ENCODE measurements at places on chromosomes 3 and 15.

GRCh38 chr15:99732751-99733267 is 428 bp downstream of the LYSMD4 start:
- peak overlapping the region; percentile 87 for H3K4me3 ChIP-seq
- peaks cover 13% of the 10 kb centered on the region for H3K4me1 ChIP-seq
- DNase-seq = no peak
- no peaks in the 10 kb centered on the region for H3K27me3 ChIP-seq
- peak overlapping the region; percentile 38 for H3K27ac ChIP-seq
- H3K36me3 ChIP-seq = peaks cover 2% of the 10 kb centered on the region

DNA sequence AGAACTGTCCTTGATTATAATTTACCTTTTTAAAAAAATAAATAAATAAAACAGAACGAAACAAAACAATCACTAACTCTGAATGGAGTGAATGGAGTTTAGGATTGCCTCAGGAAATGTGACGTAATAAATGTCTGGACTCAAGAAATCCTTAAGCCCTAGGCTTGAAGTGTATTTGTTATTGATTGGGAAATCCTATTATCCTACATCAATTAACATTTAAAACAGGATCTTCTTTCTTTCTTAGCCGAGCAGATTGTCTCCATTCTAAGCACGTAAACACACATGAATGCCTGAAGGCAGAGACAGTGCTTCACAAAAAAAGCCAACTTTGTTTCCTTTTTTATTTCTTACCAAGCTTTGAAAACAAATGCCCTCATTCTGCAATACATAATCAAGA is 33.4 kb downstream of the KAT2B start:
- no peaks in the 10 kb centered on the region for H3K27me3 ChIP-seq
- H3K4me1 ChIP-seq = peaks cover 10% of the 10 kb centered on the region
- H3K27ac ChIP-seq = no peak overlapping the region

DNA sequence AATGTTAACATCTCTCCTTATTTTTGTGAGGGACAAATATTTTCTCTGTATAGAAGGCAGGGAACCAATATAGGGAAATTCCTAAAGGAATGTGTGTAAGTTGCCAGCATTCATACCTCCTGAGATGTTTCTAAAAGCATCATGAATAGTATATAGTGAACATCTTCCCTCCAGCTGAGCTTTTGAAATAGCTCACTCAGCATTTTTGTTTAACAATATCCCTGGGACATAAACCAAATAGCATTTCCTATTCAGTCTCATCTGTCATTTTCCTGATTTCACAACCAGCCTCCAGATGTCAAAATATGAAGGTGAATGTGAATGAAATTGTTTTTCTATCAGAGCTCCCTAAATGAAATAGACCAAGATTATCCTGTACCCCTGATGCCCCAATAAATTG is 137.2 kb downstream of the PPM1L start:
- H3K27ac ChIP-seq = no peak overlapping the region
- no peak for DNase-seq
- H3K4me3 ChIP-seq = no peak overlapping the region
- no peaks in the 10 kb centered on the region for H3K36me3 ChIP-seq
- H3K4me1 ChIP-seq = no peaks in the 10 kb centered on the region

DNA sequence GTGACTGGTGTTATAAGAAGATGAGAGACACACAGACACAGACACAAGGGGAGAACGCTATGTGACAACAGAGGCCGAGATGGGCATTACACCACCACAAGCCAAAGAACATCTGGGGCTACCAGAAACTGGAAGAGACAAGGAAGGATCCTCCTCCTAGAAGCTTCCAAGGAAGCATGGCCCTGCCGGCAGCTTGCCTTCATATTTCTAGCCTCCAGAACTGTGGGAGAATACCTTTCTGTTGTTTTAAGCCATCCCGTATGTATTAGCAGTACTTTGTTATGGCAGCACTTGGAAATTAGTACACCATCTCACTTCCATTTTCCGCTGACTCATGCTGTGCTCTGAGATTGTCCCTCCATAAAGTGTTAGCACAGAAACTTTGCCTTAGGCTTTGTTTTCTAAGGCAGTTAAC is 38.7 kb upstream of the CA12 start:
- H3K4me1 ChIP-seq = no peaks in the 10 kb centered on the region
- no peak overlapping the region for H3K4me3 ChIP-seq
- no peaks in the 10 kb centered on the region for H3K36me3 ChIP-seq
- H3K27me3 ChIP-seq = no peaks in the 10 kb centered on the region
- H3K27ac ChIP-seq = no peak overlapping the region

DNA sequence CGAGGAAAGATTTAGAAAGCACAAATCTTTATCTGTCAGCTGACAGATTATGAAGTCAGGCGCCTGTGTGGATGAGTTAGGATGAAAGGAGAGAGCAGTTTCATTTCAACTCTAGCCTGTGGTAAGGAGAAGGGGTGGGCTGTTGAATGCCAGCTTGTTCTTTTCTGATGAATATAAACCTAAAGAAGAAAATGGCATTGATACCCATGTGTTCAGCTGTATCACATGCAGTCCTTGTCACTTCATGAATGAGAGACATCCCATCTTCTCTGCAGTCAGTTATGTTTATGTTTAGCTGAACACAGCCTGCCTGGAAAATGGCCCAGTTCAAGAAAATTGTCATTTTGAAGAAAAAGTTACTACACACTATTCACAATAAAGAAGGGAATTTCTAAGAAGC is 345.7 kb upstream of the RBMS3 start:
- no peak overlapping the region for H3K27ac ChIP-seq
- no peak overlapping the region for H3K4me3 ChIP-seq
- no peaks in the 10 kb centered on the region for H3K27me3 ChIP-seq
- no peaks in the 10 kb centered on the region for H3K36me3 ChIP-seq
- no peak for DNase-seq
- no peaks in the 10 kb centered on the region for H3K4me1 ChIP-seq

DNA sequence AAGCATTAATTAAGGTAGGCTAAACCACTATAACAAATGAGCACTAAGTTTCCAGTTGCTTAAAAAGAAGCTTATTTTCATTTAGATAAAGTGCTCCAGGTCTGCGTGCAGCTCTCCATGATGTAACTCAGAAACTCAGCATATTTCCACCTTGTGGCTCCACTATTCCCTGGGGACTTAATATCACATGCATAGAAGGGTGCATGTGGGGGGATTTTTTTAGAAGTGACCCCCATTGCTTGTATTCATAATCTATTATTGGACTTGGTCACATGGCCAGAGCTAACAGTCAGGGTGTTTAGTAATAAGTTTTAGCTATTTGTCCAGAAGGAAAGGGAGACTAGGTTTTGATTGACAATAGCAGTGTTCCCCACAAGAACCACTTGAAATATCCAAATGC is 86.8 kb downstream of the TMCO5A start:
- no peaks in the 10 kb centered on the region for H3K27me3 ChIP-seq
- no peak overlapping the region for H3K4me3 ChIP-seq
- H3K4me1 ChIP-seq = no peaks in the 10 kb centered on the region

DNA sequence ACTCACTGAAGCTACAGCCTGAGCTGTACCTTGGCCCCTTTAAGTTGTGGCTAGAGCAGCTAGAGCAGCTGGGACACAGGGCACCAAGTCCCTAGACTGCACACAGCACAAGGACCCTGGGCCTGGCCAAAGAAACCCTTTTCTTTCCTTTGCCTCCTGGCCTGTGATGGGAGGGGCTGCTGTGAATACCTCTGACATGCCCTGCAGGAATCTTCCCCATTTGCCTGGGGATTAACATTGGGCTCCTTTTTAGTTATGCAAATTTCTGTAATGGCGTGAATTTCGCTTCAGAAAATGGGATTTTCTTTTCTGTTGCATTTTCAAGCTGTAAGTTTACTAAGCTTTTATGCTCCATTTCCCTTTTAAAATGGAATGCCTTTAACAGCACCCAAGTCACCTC is 611.2 kb upstream of the ARPP21 start:
- no peak overlapping the region for H3K27ac ChIP-seq
- no peaks in the 10 kb centered on the region for H3K27me3 ChIP-seq
- no peak for DNase-seq
- H3K36me3 ChIP-seq = no peaks in the 10 kb centered on the region
- H3K4me3 ChIP-seq = no peak overlapping the region
- no peaks in the 10 kb centered on the region for H3K4me1 ChIP-seq

DNA sequence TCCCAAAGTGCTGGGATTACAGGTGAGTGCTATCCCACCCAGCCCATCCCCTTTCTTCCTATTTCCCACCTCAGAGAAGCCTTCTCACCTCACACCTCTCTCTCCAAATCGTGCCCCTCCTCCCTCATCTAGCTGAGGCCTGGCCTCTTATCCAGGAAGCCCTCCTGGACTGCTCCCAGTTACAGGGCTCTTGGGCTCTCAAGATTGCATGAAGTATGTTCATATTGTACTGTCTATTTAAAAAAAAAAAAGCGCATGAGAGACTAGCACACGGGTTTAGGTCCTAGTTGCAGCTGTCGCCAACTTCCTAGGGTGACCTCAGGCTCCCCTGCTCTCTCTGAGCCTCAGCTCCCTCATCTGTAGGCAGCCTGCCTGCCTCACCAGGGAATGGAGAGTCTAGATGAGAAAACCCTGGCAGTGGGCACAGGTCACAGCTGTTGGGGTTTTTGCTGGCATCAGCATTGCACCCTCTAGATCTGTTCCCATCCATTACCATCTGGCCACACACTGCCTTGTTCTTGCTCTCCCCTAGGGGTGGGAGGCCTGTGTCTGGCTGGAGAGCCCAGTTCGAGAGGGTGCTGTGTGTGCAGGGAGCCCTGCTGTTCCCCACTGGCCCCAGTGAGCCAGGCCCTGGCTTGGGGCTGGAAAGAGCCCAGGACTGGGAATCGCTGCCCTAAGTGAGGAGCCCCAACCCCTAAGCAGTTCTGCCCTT is 24.2 kb upstream of the C15orf39 start:
- H3K27ac ChIP-seq = no peak overlapping the region
- peaks cover 27% of the 10 kb centered on the region for H3K4me1 ChIP-seq
- H3K36me3 ChIP-seq = no peaks in the 10 kb centered on the region
- no peak for DNase-seq
- no peaks in the 10 kb centered on the region for H3K27me3 ChIP-seq

DNA sequence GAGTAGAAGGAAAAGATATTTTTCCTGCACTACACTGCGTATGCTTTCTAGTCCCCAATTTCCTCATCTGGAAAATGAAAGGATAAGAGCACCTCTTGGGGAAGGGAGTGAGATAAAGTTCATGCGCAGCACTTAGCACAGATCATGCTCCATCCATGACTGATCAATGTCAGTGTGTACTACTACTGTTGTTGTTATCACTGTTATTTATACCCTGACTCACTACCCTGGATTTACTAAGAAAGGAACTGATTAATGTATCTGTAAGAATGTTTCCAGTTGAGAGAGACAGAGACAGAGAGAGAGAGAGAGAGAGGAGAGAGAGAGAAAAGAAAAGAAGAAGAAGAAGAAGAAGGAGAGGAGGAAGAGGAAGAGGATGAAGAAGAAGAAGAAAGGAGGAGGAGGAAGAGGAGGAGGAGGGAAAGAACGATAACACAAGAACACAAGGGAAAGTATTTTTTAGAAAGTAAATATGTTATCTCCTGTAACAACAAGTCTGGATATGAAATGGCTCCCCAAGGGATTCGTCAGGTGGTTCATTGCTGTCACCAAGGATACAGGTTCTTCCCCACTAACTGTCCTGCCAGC is 212.2 kb upstream of the PROK2 start:
- no peaks in the 10 kb centered on the region for H3K36me3 ChIP-seq
- no peaks in the 10 kb centered on the region for H3K4me1 ChIP-seq
- no peaks in the 10 kb centered on the region for H3K27me3 ChIP-seq
- no peak overlapping the region for H3K4me3 ChIP-seq

DNA sequence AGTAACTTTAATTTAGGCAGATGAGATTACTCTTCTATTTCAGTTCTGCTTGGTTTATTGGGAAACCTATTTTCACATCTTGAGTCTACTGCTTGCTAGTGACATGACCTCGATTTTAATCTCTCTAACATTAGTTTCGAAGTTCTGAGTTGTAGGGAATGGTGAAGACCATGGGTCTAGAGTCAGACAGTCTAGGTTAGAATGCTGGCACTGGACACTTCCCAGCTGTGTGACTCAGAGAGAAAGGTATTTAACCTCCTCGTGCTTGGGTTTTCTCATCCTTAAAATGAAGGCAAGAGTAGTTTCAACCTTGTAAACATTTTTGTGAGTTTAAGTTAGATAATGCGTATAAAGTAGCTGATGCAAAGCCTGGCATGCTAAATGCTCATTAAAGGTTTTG is 422.1 kb downstream of the GRM7 start:
- H3K36me3 ChIP-seq = no peaks in the 10 kb centered on the region
- H3K4me1 ChIP-seq = no peaks in the 10 kb centered on the region
- DNase-seq = no peak
- no peaks in the 10 kb centered on the region for H3K27me3 ChIP-seq

DNA sequence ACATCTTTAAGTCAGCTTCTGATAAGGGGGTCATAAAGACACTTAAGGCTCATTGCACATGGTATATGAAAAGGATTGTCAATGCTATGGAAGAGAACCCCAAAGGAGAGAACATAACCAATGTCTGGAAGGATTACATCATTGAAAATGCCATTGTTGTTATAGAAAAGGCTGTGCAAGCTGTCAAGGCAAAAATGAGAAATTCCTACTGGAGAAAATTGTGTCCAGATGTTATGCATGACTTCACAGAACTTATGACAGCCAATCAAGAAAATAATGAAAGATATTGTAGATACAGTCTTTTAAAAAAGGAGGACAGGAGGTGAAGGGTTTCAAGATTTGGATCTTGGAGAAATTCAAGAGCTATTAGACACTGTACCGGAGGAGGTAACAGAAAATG is 96.3 kb upstream of the MBNL1 start:
- H3K4me1 ChIP-seq = no peaks in the 10 kb centered on the region
- H3K27ac ChIP-seq = no peak overlapping the region
- no peaks in the 10 kb centered on the region for H3K36me3 ChIP-seq
- H3K27me3 ChIP-seq = no peaks in the 10 kb centered on the region
- no peak overlapping the region for H3K4me3 ChIP-seq
- no peak for DNase-seq

DNA sequence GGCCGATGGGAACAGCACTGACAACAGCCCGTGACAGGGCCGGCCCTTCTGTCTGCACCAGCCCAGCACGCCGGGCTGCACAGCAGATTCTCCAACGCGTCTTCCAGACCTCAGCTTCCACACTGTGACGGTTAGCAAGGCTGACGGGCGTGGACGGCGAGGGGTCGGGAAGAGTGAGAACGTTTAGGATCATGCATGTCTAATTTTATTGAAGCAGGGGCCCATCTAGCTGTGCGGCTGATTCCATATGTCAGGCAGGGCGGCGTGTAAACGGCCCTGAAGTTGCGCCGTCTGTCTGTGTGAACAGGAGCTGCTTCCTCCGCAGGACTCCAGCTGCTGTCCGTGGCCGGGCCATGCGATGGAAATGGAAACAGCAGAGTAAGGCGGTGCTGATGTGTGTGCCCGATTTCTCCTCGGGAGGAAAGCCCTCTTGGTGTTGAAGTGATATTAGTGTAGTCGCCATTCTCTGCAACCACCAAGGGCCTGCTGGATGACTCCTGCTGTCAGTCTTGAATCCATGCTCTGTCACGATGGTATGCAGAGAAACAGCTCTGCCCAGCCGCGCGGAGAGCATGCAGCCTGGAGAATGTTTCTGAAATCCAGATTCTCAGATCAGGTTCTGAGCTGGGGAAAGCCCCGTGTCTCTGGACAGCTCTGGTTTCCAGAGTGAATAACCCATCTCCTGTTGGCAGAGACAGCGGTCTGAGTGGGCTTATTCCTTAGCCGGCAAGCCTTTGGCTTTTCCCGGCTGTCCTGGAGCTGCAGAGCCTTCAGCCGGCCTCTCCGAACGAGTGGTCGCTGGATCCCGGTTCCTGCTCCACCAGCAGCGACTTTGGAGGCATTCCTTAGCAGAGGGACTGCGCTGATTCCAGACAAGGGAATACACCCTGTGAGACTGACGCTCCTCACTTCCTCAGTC is 158.1 kb upstream of the UBE3A start:
- H3K4me1 ChIP-seq = no peaks in the 10 kb centered on the region
- H3K36me3 ChIP-seq = no peaks in the 10 kb centered on the region

Measured in natural killer cell (primary cell).